ENCODE measurements at places on chromosomes 5 and 9. TPM values are rescaled to one million over a fixed set of nuclear protein-coding genes. Genes with fewer than 3 reads are reported as not detected.

DNA sequence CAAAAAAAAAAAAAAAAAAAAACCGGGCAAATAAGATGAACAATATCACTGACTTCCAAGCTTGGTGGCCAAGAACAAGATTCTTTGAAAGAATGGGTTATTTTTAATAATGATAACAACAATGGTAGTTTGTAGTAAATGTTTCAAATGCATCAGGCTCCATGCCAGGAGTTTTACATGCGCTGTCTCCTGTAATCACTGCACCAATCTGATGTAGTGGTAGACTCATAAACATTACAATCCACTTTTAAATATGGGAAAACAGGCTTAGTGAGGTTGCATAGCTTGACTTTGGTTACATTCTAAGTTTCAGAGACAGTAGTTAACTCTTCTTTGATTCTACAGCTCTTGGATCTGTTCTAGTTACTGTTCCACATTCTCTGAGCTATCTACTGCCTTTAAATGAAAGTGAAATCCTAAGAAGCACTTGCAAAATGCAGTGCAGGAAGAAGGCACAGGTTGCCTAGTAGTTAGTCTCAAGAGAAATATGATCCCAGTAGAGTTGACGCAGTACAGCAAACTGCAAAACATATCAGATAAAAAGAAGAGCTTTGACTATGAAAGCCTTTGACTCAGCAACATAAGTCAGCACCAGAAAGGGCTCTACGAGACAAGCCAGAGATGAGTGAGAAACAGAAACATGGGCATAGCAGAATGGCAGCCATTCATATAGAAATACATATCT, 62.1 kb downstream of the PDE4D start:
- DNase-seq, result no peak

GRCh38 chr9:137611623-137612609, 6.4 kb downstream of the ARRDC1 start:
- peak overlapping the region; percentile 57 for H3K27ac ChIP-seq
- no peaks in the 10 kb centered on the region for H3K27me3 ChIP-seq

DNA sequence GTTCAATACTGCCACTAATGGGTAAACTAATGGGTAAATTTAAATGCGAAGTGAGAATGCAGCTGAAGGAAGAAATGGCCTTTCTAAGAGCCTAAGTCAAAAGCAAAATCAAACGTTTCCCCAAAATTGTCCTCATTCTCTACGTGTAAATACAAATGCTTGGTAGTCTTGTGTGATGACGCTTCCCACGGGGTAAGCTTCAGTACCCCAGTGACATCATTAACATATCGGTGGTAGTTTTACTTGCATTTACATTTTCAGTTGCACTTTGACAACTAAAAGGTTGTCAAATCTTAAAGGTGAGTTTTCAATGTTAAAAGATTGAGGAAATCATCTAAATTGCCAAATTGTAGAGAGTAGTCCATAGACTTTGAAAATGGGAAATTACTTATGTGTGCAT, 550.7 kb upstream of the CCNG1 start:
- no peak for DNase-seq
- H3K27me3 ChIP-seq, result no peaks in the 10 kb centered on the region
- no peaks in the 10 kb centered on the region for H3K36me3 ChIP-seq
- H3K4me1 ChIP-seq, result no peaks in the 10 kb centered on the region
- no peak overlapping the region for H3K4me3 ChIP-seq
- no peak overlapping the region for H3K27ac ChIP-seq

Gene CPLANE1
- total RNA-seq, result 4.8 TPM

Gene DNM1
- total RNA-seq, result 0.59 TPM

Gene NIPSNAP3A
- 12.4 TPM for total RNA-seq
